Effector memory CD8-positive, alpha-beta T cell (primary cell): ENCODE measurements at places on chromosomes 11 and 22.

- no peak for DNase-seq
These were observed 25.9 kb downstream of the IGSF9B start for GRCh38 chr11:133930767-133931448.

GRCh38 chr22:22061085-22062077 is 78.8 kb upstream of the TOP3B start:
- DNase-seq = no peak

- no peak for DNase-seq
These were observed 64.6 kb downstream of the ARHGEF12 start for GRCh38 chr11:120400564-120401364.

DNA sequence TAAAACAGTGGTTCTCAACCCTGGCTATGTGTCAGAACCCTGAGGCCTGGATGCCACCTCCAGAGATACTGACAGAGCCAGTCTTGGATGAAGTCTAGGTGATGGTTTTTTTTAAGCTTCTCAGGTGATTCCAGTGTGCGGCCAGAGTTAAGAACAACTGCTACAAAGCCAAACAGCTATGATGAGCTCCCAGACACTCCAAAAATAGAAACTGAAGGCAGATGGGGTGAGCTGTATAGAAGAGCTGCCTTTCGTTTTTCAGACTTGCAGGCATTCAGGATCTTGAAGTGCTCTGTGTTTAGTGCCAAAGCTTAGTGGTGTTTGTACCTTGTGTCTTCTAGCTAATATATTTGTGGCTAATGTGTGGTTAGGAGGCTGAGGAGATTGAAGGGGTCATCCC is 14.2 kb downstream of the SCUBE2 start:
- no peak for DNase-seq

- DNase-seq = no peak
These were observed 1122.8 kb upstream of the CCDC90B start for GRCh38 chr11:84408946-84409411.

DNA sequence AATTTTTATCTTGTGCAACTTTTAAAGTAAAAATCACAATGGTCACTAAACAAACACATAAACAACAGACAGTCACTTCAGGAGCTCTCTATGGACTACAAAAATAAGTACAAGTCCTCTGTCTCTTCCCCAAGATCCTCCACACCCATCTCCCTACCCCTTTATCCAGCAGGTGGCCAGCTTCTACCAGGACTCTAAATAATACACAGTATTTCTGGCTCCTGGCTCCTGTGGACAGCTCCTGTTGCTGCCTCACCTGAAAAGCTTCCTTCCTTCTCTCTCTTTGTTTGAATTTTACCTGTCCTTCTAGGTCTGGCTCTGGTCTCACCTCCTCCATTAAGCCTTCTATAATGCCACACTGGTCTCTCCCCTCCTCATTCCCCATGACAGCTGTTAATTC is 86.1 kb downstream of the CLPB start:
- DNase-seq = no peak

DNA sequence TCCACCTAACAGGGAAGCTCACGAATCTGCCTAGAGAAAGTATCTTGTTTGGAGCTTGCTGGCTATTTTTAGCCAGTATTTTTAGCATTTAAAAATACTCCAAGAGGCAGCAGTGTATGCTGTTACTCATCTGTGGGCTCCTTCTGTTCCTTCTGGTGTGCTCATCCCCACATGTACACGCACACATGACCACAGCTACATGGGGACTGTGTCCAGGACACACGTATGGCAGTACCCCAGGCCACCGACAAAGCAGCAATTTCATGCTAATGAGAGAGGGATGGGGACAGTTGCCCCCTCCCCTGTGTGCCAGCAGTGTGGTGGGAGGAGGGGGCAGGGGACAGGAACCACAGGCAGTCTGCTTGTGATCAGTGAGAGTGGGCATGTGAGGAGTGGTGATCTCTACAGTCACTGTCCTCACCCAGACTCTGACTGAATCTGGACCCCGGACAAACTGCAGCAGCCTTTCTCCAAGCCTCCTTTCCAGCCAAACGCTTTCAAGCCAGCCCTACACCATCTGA is 16.4 kb downstream of the USP2 start:
- no peak for DNase-seq

- no peak for DNase-seq
These were observed 118.7 kb upstream of the E2F8 start for GRCh38 chr11:19359221-19360000.

- DNase-seq = no peak
These were observed 95.6 kb downstream of the PHF21B start for GRCh38 chr22:44914026-44914721.

DNA sequence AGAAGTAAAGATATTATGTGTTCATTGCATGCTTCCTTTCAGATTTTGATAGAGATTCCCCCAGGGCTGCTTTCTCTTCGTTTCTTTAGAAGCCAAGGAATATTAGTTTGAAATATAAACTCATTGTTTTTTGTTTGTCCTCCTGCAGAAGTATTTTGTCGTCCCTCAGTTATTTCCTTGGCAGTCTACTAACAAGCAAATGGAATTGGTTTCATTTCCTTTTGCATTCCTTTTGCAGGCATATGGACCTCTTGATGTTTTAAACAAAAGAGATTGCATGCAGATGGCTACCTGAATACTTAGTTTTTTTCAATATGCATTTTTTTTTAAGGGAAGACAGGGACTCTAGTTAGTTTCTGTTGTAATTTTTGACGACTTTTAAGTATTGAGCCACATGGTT is 62.2 kb downstream of the BCL2L13 start:
- no peak for DNase-seq

- no peak for DNase-seq
These were observed 27.3 kb upstream of the PICK1 start for GRCh38 chr22:38029901-38030300.

- no peak for DNase-seq
These were observed 1309.6 kb upstream of the RAG2 start for GRCh38 chr11:37907436-37908218.

- DNase-seq = no peak
These were observed 18.9 kb upstream of the PPP6R3 start for GRCh38 chr11:68441466-68442230.

DNA sequence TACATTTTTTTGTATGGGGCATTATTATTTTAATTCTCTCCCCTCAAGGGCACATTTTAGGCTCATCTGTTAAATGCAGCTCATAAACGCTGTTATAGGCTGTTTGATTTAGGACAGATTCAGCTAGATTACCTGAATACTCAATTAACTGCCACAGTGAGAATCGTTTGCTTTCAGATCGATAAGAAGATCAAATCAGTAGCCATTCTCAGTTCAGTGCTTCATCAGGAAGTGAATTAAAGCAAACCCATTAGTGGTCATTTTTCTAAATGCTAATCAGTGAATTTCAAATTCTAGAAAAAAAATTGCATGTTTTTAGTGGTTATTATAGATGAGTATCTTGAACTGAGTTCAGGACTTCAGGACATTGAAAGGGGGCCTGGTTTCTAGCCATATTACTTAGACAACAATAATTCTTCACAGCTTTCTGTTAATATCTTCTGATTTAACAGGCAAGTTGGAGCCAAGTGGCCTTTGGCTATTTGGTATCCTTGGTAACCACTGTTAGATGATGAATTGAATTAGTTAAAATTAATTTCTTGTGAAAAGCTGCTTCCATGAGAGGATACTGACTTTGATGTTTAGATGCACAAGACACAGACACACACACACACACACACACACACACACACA is 18.6 kb downstream of the SYT9 start:
- DNase-seq = no peak

GRCh38 chr11:96036863-96037262 is 113.0 kb upstream of the MTMR2 start:
- no peak for DNase-seq

GRCh38 chr11:113664069-113664980 is 41.8 kb downstream of the TMPRSS5 start:
- DNase-seq = no peak

DNA sequence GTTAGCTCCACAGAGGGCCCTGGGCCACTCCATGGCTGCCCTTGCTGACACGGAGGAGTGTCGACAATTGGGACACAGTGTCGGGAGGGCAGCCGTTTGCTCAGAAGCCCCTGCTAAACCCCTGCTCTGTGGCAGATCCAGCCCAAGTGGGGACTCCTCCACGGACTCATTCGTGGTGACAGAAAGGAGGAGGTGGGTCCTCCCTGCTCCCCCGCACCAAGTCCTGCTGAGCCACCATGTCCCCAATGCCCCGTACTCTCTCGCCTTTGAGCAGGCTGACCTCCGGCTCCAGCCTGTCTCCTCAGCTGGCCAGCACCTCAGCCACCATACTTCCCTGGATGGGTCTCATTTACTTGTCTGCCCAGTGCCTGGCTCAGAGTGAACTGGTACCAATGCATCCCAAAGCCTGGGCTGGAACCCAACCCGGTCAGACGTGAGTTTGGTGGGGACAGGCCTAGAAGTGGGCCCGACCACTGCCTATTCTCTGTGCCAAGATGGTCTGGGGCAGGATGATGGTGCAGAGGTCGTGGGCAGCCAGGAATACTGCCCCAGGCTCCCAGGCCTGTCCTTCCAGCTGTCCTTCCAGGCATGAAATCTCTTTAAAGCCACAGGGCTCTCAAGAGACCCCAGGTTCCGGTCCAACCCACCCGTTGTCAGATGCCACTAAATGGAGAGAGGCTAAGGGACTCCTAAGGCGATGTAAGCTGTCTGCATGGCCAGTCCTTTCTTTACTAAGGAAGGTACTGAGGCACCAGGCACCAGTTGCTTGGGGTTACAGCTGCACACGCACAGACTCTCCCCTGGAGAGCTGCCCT is 4.3 kb downstream of the CBX6 start:
- DNase-seq = no peak
